Stimulated activated naive CD4-positive, alpha-beta T cell (primary cell): ENCODE measurements at places on chromosomes 11 and 22.

- DNase-seq, result no peak
Measured at GRCh38 chr22:23226497-23226850, 46.2 kb downstream of the BCR start.

DNA sequence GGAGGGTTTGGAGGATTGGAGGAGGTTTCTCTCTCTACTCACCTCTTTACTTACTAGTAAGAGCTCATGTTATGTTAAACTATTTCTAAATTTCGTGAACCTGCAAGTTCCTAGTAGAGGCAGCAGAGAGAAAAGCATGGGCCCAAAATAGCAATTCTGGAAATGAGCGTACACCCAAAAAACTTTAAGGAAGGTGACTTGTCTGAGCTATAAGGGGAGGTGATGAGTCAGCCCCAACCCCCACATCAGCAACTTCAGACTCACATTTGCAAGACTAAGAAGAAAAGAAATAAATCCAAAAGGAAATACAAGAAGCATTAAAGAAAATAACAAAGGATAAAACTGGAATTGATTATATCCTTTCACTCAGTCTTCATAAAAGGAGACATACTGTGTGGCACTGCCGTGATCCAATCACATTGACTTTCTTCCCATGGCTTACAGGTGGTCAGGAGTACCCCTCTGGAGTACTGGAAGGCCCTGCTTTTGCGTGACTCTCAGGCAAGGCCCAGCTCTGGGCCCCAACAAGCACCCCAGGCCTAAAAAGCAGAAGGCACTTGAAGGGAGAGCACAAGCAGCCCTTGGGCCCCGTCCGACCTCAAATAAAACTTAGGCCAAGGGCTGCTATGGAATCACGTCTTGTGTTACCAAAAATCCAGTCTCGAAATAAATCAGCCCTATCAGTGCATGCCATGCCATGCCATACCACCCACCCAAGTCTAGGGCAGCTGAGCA lies 14.3 kb downstream of the PACSIN2 start:
- DNase-seq, result no peak

GRCh38 chr11:122271745-122272144 lies 155.7 kb upstream of the BLID start:
- DNase-seq, result no peak

- peak; percentile 56 for DNase-seq
Measured at GRCh38 chr11:9313648-9314290, 624 bp downstream of the TMEM41B start.

- DNase-seq, result no peak
Measured at GRCh38 chr11:48022445-48022844, 42.1 kb downstream of the PTPRJ start.

DNA sequence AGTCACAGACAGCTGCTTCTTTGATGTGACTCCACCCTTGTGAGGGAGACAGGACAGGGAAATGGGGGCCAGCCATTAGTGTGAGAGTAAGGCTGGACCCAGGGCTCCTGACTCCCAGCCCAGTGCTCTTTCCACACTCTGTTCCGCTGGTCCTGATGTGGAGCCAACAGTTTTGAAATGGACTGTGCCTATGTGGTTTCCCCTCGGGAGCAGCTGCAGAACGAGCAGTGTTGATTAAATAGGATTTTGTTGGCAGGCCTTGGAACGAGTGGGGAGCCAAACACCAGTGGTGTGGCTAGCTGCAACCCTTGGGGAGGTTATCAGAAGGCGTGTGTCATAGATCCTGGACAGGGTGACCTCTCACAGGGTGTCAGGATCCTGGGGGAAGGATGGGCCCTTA lies 66.5 kb upstream of the AMPD3 start:
- DNase-seq, result no peak

- DNase-seq, result no peak
Measured at GRCh38 chr22:26756675-26757293, 99.4 kb downstream of the MIAT start.

DNA sequence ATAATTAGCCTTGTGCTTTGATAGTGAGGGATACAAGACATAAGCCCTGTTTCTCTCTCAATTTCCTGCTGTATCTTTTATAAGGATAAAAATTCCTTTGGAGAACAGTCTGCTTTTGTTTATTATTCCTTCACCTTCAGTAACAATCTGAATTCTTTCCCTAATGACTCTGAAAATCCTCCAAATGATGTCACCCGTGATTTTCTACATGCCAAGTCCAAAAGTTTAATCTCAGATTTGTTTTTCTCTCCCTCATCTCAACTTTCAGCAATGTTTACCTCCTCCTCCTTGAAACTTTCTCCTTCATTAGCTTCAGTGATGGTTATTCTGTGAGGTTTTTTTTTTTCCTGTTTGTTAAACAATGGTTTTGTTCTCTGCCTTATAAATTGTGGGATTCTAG lies 2.2 kb downstream of the OR51E2 start:
- no peak for DNase-seq

DNA sequence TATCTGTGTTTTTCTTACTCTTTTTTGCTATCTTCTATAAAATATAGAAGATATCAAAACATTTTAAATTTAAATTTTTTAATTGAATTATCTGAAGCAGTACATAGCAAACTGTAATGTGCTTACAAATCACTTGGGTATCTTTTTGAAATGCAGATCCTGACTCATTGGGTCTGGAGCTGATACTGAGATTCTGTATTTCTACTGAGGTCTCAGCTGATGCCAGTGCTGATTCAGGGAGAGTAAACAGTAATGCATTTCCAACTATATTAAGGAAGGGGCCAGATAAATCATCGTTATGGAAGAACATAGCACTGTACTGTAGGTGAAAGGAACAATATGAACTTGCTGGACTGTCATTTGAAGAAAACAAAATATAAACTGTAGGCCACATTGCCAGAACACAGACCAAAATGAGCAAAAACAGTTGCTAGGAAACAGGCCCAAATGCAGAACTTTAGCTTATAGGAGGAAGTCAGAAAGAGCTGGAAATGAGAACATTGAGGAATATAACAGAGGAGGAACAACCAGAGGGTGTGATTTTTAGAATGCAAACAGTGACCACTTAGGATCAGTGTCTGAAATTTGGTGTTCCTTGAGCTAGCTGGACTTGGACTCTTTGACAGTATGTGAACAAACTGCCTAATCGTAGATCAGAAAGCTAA lies 3.3 kb downstream of the ARL14EP start:
- DNase-seq, result no peak

DNA sequence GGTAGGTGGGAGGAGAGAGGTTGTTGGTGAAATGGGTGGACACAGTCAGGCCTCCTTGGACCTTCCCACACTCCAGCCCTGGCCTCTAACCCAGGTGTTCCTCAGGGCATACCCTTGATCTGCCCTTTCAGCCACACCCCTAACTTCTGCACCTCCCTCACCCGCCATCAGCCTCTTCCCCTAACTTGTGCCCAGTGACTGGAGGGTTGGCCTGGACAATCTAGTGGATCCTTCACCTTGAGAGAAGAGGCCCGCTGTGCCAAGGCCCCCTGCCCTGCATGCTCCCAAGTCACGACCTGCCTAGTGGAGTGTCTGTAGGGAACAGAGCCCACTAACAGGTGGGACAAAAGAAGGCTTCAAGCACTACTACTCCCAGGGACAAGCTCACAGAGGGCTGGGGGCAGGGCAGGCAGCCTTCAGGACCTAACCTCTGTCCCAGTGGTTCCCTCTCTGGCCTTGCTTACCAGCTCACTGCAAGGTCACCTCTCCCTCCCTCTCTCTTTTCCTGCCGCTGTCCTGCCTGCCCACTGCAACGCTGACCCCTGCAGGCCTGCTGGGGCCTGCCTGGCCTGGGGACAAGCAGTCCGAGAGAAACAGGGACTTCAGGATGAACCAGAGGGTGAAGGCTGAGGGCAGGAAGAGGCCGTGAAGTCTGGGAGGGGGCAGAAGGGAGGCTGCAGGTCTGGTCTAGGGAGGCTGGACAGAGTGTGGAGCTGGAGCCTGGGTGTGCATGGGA lies 3.3 kb downstream of the SYT7 start:
- no peak for DNase-seq

- DNase-seq, result no peak
Measured at GRCh38 chr11:70005107-70005818, 72.9 kb upstream of the ANO1 start.

GRCh38 chr11:110289472-110289871 lies 6.9 kb downstream of the RDX start:
- no peak for DNase-seq

GRCh38 chr11:28631148-28631547 lies 523.0 kb downstream of the METTL15 start:
- no peak for DNase-seq

DNA sequence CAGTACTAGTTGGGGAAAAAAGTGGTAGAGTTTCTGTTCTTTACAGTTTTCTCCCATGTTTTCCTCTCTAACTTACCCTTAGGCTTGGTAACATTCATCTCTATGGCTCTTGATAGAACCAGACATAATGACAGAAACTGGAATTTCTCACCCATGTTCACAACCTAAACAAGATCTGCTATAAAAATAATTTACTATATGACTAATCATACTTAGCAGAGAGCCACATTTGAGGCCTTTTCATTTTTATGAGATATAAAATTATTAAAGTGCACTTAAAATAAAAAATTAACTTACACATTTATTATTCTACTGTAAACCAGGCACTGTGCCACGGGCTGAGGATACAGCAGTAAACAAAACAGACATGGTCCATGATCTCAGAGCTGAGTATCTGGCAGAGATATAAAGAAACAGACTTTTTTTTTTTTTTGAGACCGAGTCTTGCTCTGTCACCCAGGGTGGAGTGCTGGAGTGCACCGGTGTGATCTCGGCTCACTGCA lies 98.1 kb downstream of the GAB2 start:
- no peak for DNase-seq
